T-cell (primary cell): ENCODE measurements at places on chromosomes 7 and 10.
A peak's percentile ranks its signal among the peaks of the same experiment; 100 is the strongest.

- DNase-seq = no peak
Measured at GRCh38 chr7:125149151-125149550, 219.5 kb upstream of the POT1 start.

DNA sequence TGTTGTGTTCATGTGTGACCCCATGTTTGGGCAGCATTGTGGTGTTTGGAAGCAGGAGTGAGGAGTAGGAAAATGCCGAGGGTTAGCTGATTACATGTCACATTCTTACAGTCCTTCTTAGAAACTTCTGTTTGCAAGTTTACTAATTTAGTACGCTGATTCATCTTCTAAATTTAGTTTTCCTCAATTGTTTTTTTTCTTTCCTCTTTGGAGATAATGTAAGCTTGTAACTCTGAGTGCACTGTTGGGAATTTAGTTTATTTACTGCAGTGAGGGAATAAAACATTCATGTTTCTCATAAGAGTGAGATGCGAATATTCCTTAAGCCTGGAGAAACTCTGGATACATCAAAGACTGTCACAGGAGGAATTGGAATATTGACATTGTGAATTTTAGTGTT is 135.0 kb downstream of the NT5C2 start:
- DNase-seq = no peak

- DNase-seq = no peak
Measured at GRCh38 chr10:93081318-93081717, 7.6 kb downstream of the CYP26A1 start.

GRCh38 chr7:112414855-112415490 is 35.3 kb upstream of the IFRD1 start:
- DNase-seq = no peak

DNA sequence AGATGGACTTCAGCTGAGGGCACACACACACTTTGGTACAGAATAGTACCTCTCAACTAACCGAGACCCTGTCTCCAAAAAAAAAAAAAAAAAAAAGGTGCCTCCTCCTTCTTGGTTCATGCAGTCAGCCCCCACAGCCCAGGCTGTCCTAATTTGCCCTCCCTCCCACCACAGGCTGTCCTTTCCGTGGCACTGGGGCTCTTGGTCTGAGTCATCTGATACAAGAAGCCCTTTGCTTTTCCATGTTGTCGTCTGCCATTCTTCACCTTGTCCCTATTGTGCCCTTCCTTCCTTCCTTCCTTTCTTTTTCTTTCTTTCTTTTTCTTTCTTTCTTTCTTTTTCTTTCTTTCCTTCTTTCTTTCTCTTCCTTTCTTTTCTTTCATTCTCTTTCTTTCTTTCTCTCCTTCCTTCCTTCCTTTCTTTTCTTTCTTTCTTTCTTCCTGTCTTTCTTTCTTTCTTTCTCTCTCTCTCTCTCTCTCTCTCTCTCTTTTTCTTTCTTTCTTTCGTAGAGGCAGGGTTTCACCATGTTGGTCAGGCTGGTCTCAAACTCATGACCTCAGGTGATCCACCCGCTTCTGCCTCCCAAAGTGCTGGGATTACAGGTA is 96.0 kb upstream of the IKZF1 start:
- no peak for DNase-seq

GRCh38 chr7:139183251-139183650 is 47.8 kb upstream of the UBN2 start:
- no peak for DNase-seq

DNA sequence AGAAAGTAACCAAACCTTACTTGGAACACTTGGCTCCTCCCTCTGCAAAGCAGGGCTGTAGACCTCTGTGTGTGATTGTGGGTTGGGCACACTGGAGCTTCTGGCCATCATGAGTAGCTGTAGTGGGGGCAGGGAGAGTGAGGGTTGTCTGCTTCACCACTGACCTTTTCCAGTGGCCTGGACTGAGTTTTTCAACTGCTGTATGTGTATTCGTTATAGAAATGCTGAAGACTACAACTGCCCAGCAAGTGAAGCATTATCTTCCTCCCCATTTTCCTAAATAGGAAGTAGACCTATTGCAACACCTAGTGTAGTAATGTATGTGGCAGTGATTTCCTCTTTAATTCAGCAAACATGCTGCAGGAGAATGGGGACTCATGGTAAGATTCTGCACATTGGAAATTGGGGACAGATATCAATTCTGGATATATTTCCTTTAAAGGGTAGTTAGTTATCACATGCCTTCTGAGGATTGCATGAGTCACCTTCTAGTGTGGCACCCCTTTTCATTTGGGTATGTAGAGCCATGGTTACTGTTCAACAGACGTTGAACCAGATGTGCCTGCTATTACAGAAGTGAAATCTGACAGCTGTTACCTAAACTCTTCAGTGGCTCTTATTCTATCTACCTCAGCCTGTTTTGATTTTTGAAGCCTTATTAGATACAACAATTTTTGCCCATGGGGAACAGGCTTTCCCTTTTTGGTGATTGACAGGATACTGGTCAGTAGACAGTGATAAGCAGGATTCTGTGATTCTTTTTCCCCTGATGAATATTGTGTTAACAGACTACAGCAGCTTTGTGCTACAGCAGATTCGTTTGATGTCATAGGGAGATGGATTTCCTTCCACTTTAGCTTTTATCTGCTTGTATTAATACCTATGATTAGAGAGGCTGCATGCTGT is 130.9 kb downstream of the SND1 start:
- DNase-seq = no peak

- DNase-seq = no peak
Measured at GRCh38 chr10:3090914-3091787, 23.8 kb downstream of the PFKP start.

- no peak for DNase-seq
Measured at GRCh38 chr7:54814401-54814800, 55.4 kb upstream of the SEC61G start.

- peak; percentile 80 for DNase-seq
Measured at GRCh38 chr7:73557397-73558257, at the start of gene BCL7B. Gene BCL7B (minus strand): TSS chr7:73557690. CDS start chr7:73557578, 112 bp downstream.

DNA sequence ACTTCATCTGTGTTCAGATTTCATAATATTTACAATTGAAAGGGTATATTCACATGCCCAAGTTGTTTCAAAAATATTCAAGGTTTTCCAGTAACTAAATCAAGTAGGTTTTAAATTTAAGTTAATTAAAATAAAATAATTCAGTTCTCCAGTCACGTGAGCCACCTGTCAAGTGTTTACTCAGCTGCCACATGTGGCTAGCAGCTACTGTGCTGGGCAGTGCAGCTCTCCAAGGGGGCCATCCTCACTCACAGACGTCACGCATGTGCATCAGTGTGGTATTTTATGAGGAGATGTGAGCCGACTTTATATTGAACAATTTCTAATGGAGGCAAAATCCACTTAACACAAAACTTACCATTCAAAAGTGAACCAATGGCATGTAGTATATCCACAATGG is 69.7 kb upstream of the CAMK2B start:
- no peak for DNase-seq

DNA sequence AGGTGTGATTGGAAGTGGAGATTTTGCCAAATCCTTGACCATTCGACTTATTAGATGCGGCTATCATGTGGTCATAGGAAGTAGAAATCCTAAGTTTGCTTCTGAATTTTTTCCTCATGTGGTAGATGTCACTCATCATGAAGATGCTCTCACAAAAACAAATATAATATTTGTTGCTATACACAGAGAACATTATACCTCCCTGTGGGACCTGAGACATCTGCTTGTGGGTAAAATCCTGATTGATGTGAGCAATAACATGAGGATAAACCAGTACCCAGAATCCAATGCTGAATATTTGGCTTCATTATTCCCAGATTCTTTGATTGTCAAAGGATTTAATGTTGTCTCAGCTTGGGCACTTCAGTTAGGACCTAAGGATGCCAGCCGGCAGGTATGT is 13.6 kb downstream of the STEAP2 start:
- DNase-seq = no peak

GRCh38 chr7:15567652-15568051 is 5.8 kb upstream of the AGMO start:
- DNase-seq = no peak

GRCh38 chr10:93464776-93465388 is 17.3 kb downstream of the MYOF start:
- DNase-seq = no peak

DNA sequence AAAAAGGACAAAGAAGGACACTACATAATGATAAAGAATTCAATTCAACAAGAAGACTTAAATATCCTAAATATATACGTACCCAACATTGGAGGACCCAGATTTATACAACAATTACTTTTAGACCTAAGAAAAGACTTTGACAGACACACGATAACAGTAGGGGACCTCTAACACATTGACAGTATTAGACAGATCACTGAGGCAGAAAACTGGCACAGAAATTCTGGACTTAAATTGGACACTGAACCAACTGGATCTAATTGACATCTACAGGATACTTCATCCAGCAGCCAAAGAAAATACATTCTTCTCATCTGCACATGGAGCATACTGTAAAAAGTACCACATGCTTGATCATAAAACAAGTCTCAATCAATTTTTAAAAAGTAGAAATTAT is 103.8 kb downstream of the DGKI start:
- no peak for DNase-seq

- no peak for DNase-seq
Measured at GRCh38 chr10:118842843-118843624, 88.3 kb upstream of the CACUL1 start.

DNA sequence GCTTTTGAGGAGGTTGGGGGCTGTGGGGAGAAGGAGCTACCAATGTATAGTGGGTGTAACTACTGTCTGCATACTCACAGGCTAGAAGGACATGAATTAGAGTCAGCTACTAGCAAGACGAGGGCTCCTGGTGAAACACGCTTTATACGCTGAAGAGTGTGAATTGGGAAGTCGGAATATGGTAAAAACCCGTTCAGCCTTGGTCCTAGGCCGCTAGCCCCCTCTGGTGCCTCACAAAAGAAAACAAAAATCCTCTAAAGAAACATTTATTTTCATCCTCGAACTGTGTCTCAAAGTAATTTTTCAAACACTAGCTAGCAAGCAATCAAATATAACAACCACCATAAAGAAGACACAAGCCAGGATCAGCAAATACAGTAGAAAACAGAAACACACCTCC is 338.1 kb upstream of the SEMA3C start:
- no peak for DNase-seq

DNA sequence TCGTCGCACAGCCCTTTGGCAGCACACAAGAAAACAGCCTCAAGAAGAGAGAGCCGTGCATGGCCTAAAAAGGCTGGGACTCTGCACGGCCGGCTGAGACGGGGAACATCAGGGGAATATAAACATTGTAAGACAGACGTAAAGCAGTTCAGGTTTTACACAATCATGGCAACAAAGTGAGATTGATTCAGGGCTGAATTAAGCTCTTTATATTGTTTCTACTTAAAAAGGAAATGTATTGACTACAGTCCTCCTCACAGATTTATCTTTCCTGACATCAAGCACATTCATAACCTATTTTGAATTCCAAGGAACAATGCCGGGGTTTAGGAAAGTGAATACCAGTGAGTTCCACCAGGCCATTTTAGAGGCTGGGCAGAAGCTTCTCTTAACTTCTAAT is 25.2 kb downstream of the SORBS1 start:
- DNase-seq = no peak

DNA sequence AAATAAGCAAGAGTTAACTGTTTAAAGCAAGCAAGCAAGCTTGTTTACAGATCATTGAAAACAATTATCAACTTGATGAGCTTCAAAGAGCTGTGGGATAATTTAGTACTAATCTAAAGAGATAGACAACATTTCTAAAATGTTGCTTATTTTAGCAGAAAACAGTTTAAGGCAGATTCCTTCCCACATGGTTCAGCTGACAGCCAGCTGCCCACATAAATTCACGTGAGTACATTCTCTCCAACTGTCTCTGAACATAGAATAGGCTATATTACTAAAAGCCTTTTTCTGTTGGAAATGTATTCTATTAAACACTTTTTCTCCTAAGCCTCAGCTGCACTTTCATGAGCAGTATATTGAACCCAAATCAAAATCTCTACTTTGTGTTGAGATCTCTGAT is 174.1 kb downstream of the LRRN3 start:
- no peak for DNase-seq

GRCh38 chr10:58775960-58776567 is 263.4 kb downstream of the BICC1 start:
- DNase-seq = no peak

DNA sequence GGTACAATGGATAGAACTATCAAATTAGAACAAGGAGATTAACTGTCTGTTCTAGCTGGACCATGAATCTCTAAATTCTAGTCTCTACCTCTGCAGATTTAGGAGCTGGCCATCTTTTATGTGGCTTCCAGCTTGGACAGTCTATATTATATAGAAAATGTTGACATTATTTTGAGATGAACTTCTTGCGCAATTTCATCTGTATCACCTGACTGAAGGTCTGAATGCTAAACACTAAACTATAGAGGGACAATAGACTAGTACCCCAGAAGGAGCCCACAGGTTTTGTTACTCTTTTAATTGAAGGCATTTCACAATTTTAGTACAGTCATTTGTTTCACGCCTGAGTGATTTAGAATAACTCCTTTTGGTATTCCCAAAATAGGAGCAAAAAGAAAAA is 222.4 kb upstream of the ANKRD30A start:
- DNase-seq = no peak

DNA sequence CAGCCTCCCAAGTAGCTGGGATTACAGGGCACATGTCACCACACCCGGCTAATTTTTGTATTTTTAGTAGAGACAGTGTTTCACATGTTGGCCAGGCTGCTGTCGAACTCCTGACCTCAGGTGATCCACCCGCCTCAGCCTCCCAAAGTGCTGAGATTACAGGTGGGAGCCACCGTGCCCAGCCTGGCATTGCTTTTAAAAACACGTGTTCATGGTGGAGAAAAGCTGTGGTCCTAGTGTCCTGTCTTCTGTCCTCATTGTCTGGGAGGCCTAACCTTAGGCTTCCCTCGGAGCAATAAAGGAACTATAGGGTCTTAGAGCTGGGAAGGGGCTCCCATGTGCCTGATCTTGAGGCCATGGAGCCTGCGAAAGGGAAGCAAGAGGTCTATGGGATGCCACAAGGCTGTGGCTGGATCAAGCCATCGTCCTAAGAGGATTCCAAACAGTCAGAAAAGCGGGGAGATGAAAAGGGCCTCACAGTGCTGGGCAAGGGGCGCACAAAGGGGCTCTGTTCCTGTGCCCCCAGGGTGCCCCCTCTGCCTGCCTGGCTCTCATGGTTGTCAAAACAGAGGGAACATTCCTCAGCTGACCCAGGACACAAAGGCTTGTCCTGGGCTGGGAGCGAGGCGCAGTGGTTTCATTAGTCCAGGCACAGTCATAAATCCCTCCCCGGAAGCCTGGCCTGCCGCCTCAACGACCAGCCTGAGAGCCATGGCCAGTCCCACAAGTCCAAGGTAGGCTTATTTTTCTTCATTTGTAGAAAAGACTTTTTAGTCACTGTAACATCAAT is 106.6 kb upstream of the TNS3 start:
- no peak for DNase-seq

- no peak for DNase-seq
Measured at GRCh38 chr10:47254611-47255010, 45.4 kb upstream of the GDF10 start.

GRCh38 chr7:43791-44540 is 148.4 kb upstream of the FAM20C start:
- no peak for DNase-seq

GRCh38 chr10:120282421-120282820 is 174.6 kb upstream of the PLPP4 start:
- DNase-seq = no peak
